ENCODE measurements at places on chromosomes 2 and 18.

DNA sequence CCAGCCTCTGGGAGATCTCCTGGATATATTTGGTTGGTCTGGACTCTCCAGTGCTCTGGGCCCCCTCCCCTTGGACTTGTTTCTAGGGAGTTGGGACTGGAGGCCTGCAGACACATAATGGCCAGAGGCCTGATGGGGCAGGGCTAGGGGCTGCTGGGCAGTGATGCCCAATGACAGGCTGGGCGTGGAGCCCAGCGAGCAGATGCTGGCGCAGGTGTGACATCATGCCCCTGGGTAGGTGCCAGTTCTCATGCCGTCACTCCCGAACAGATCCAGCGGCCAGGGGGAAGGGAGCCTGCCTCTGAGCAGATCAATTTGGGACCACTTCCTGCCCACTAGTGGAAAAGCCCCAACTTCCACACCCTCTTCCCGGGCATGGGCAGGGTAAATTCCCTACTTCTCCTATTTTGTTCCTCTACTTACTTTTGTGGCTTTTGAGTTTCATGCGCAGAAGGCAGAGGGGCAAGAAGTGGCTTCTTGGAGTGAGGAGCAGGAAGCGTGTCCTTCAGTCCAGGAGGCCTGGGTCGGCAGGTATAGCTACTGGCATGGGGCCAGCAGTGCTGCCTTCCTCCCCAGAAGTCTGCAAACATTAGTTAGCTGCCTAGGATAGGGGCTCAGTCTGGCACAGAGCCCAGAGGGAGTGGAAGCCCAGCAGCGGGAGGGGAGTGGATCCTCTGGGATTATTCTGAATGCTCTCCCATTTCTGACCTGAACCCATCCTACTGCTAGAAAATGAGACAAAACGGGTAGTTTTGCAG lies 6.1 kb downstream of the MPV17 start:
- DNase-seq = no peak

- no peak for DNase-seq
These were observed 30.5 kb upstream of the ITGAV start for GRCh38 chr2:186559370-186559769.

DNA sequence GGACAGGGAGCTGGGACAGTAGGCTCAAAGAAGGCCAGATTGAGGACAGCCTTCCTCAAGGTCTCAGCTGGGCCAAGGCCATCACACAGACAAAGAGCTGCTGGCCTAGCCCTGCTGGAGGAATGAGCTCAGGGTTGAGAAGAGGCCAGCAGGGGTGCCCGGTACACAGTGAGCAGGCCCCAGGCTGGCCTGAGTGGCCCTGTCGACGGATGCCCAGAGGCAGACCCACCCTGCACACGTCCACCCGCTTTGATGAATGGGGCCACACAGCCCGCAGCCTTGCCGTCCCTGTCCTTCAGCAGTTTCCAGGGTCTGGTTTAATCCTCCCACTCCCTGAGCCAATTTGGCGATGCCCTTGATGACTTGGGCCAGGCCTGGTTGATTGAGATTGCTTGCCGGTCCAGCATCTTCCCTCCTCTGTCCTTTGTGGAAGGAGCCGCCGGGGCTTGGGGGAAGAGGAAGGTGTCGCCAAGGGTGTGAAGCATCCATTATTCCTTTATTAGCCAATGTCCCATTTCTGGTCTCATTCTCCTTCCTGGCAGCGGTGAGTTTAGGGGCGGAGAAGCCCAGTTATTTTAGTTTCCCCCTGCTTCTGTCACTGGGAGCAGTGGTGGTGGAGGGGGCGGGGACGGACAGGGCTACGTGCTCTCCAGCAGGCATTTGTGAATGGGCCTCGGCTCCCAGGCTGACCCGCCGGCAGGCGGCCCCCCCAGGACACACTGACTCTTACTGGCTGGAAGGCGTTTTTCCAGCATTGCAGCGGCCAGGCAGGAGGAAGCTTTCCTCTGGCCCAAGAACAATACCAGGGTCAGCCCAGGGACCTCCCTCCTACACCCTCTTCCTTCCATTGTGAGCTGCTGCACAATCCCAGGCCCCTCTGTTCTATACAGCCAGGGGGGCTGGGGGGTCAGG lies 141.8 kb downstream of the CTIF start:
- DNase-seq = no peak

DNA sequence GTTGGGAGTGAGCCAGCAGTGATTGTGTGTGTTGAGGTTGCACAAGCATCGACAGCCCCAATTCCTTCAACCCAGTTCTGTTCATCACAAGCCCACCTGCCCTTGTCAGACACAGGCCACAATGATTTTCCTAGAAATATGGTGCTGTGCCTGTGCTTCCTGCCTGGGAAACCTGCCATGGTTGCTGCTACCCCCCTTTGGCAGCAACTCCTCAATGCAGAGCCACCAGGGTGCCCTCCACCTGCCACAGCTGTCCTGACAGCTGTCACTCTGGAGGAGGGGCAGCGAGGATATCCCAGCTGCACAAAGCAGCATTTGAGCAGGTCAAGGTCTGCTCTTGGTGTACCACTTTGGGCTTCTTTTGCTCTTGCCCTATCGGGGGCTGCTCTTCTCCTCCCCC lies 27.1 kb downstream of the SMIM21 start:
- no peak for DNase-seq

DNA sequence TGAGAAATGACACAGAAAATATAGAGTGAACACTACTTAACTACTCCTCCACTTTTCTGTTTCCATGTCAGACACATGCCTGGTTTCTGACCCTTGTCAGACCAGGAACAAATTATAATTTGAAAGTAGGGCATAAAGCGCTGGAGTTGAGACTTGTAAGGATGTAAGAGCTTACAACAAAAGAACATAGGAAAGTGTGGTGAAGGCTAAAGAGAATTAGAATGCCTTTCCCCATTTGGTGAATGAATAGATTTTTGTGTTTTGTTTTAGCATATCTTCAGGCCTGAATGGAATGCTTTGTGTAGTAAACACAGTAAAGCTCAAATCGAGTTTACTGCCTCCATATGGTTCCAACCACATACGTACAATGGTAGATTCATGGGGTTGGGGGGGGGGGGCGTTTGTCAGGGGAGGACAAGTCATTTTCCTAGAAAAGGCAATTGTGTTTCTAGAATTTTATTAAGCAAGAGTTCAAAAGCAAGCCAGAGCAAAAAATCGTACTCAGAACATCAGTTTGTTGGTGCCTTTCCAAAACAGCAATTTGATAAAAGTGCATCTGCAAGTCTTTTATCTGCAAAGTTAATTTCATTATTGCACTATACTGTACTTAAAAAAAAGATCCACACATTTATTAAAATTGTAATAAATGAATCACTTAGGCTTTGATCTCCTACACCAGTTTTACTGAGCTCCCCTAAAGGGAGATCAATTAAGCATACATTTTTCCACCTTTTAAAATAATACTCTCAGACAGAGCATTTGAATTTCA lies 30.9 kb downstream of the NRXN1 start:
- no peak for DNase-seq

- peak; percentile 80 for DNase-seq
These were observed 77.2 kb upstream of the NDUFV2 start for GRCh38 chr18:9025091-9025838.

- no peak for DNase-seq
These were observed 145.8 kb downstream of the TMEM163 start for GRCh38 chr2:134573085-134573370.

DNA sequence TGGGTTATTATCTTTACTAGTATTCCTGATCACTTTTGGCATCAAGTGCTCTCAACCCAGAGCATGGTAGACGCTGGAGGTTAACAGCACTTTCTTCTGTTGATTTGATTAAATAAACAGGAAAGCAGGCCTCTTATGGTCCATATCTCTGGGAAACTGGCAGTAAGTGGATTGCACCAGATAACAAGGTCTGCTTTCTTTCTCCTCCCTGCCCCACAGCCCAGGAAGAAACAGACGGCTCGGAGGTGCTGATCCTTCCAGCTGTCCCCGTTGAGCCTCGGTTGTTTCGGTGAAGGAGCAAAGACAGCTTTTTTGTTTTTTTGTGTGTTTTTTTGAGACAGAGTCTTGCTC lies 100.8 kb upstream of the KCTD1 start:
- no peak for DNase-seq

GRCh38 chr2:229330952-229331351 lies 59.9 kb upstream of the PID1 start:
- DNase-seq = no peak

DNA sequence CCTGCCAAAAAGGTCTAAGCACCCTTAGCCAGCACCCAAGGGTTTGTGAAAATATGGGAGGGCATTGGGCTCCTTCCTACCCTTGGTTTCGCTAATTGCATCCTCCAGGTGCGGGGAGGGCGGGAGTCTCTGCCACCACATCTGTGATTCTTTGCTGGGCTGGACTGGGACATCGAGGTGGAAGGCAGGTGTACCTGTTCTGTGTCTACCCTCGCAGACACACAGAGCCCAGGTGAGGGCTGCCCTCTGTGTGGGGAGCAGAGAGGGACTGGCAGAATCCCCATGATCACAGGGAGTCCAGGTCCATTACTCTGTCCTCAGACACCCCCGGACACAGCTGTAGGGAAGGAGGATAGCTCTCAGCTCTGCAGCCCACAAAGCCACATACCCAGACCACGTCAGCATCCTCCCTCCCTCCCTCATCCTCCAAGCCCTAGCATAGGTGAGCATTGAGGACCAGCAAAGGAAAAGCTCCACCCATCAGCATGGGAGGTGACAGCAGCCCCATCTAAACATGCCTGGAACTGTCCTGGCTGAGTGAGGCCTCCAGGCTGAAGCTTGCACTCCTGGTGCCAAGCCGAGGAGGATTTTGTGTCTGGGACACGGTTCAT lies 49.8 kb downstream of the PLB1 start:
- DNase-seq = no peak

- DNase-seq = peak; percentile 58
These were observed 150.9 kb downstream of the COL6A3 start for GRCh38 chr2:237262838-237263771.

DNA sequence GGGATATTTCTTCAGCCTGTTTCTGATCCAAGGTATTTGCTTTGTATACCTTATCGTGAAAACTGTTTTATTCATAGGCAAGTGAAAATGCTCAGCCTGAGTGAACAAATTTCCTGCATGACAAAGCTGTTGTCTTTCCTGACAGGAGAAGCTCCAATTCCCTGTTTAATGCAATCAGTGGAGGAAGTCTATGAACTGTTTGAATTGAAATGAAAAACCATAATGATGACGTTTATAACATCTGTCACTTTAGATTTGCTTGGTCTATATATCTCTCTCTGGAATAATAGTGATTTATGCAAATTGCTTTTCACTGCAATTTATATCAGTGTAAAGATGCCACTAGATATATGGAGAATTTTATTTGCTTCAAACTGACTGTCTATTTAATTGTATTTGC lies 239.4 kb upstream of the HNMT start:
- no peak for DNase-seq

DNA sequence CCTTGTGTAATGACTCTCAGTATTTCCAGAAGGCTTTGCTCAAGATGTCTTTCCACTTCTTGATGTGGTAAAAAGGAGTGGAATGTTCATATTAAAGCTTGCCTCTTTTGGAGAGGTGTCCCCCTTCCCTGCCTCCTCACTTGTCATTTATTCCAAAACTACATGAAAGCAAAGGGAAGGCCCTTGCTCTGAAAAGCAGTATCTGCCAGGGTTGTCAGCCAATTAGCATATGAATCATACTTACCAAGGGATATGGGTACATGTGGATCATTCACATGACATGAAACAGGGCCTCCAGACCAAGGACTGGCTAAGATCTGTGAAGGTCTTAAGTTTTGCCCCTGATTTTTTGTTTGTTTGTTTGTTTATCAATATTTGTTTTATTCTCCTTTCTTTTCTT lies 31.3 kb downstream of the ANXA4 start:
- DNase-seq = peak; percentile 49

- DNase-seq = no peak
These were observed 516.3 kb downstream of the NRXN1 start for GRCh38 chr2:50515638-50516037.

- DNase-seq = no peak
These were observed 184.8 kb upstream of the SOX11 start for GRCh38 chr2:5507367-5507766.

- no peak for DNase-seq
These were observed 36.7 kb downstream of the FBXO15 start for GRCh38 chr18:74110976-74111375.

GRCh38 chr2:54455563-54456361 lies at the start of gene SPTBN1:
TSS of gene SPTBN1 (plus strand) at chr2:54456327. CDS start at chr2:54526419, 70,092 bp downstream.
- DNase-seq = peak; percentile 82

DNA sequence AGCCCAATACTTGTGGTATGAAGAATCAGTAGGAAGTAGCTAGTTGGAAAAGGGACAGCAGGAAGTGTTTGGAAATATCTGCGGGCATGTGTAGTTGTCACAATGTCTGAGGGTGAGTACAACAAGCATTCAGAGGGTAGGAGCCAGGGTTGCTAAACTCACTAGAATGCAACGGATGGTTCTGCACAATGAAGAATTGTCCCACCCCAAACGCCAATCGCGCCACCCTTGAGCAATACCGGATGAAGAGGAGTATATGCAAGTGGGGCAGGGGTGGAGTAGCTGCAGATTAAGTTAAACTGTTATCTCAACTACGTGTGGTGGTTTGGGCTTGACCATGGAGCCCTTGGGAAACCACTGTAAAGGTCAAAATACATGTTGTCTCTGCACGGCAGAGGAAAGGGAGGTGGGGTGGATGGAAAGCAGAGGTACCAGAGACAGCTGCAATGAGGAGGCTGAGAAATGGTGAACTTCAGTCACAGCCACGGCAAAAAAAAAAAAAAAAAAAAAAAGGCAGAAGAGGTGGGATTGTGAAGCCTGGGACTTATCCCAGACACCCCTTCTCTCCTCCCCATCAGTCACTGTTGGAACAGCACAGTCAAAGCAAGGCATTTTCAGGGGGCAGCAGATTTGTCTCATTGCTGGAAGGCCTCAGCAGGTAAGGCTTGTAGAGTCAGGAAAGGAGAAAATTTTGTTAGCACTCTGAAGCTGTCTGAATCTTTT lies 5.2 kb downstream of the CCL20 start:
- DNase-seq = no peak

DNA sequence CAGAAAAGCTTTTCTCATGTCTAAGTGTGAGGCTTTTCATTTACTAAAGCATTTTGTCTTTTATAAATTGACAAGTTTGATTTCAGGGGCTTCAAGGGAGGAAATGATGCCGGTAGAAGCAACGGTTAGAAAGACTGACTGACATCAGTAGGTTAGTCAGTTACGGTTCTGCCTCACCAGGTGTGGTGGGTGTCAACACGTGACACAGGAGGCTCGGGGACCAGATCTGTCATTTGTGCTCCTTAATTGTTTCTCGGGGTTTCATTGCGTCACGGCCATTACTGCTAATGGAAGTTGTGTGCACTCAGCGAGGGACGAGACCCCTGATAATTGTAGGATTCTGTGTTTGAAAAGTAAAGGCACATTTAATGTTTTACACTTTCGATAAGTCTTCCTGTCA lies 18.9 kb upstream of the PTPRM start:
- DNase-seq = no peak

- peak; percentile 18 for DNase-seq
These were observed 528 bp upstream of the PCGF1 start for GRCh38 chr2:74507926-74508520.

DNA sequence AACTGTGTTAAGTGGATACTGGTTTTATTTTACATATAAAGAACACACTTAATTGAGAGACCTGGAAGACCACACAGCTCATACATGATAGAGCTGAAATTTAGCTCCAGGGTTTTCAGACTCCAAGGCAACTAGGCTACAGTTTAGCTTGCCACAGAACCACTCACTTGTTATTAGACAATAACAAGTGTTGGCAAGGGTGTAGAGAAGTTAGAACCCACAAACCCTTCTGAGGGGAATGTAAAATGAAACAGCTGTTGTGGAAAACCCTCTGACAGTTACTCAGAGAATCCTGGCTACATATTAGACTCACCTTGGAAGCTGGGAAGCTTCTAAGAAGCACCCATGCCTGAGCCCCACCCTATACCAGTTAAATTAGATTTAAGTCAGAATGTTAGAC lies 75.3 kb downstream of the MAP3K20 start:
- DNase-seq = peak; percentile 21

Measured in M059J (cell line).